ENCODE measurements at places on chromosomes 6 and 20.

GRCh38 chr20:22414305-22414742, 170.0 kb downstream of the FOXA2 start:
- peak; percentile 1 for DNase-seq

DNA sequence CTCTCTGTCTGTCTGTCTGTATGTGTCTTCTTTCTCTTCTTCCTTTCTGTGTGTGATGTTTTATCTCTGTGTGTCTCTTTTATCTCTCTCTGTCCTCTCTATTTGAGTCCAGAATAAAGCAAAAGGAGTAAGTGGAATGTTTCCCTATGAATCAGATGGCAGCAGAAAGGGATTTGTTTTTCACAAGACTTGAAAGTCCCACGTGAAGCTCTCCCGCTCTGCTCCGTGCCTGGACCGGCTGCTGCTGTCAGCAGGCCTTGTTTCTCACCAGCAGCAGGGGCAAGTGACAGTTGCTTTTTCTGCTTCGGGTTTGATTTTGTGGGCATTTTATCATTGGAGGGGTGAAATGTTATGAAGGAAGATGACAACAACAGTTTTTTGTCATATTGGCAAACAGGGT, 212.7 kb downstream of the PACRG start:
- peak; percentile 10 for DNase-seq

DNA sequence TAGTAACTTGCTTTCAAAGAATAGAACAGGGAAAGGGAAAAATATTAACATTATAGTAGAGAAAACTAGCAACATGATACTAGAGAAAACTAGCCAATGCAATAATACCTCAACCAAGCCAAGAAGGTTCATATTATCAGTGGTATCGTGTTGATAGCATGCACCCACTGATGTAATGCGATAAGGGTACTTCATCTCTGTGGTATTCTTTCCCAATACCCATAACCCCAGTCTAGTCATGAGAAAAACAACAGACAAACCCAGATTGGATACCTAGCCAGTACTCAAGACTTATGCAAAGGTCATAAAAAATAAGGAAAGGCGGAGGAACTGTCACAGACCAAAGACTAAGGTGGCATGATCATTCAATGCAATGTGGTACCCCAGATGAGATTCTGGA, 21.0 kb downstream of the BLOC1S5 start:
- no peak for DNase-seq

DNA sequence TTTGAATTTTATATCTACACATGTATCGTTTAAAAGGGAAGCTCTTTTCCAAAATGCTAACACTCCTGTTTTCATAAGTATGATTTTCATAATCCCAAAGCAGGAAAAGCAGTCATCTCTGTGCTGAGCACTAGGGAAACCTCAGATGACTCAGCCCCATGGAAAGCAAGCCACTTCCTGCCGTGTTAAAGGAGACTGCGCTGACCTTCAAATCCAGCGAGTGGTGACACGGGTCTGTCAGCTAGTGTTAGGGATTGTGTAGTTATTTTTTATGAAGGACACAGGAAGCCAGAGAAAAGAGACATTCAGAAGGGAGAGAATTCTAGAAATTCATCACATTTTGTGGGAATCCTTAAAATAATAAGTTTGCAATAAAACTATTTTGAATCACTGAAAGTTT, 57.0 kb upstream of the CD93 start:
- DNase-seq = peak; percentile 62

- peak; percentile 16 for DNase-seq
Measured at GRCh38 chr20:6718662-6719368, 48.7 kb upstream of the BMP2 start.

GRCh38 chr6:165766457-165766856, 103.4 kb upstream of the PDE10A start:
- peak; percentile 30 for DNase-seq

DNA sequence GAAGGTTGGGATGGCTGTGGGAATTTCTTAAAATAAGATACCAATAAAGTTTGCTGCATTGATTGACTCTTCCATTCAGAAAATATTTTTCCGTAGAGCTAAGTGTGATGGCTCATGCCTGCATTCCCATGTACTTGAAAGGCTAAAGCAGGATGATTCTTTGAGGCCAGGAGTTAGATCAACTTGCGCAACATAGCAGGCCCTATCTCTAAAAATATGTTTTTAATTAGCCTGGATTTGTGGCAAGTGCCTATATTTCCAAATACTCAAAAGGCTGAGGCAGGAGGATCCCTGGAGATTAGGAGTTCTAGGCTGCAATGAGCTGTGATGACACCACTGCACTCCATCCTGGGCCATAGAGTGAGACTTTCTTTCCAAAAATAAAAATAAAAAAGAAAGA, 431.2 kb upstream of the PTCHD4 start:
- no peak for DNase-seq

GRCh38 chr20:10636326-10636818, 37.4 kb downstream of the JAG1 start:
- peak; percentile 85 for DNase-seq

GRCh38 chr6:17556014-17556413, 44.1 kb upstream of the FAM8A1 start:
- no peak for DNase-seq

DNA sequence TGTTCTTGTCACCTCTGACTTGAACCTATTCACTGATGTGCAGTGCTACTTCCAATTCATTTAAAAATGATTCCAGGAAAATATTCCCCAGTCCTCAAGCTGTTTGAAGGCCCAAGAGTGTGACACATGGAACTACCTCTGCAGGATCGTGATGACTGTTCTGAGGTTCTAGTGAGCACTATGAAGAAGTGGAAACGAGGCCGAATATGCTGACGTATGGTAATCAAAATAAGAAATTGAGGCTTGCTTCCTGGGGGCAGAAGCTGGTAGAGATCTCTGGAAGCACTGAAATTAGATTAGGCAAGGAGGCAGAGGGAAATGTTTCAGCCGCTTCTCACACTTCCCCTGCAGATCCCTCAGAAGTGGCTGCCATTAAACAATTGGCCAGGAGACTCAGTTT, 15.7 kb downstream of the TMEM242 start:
- no peak for DNase-seq

DNA sequence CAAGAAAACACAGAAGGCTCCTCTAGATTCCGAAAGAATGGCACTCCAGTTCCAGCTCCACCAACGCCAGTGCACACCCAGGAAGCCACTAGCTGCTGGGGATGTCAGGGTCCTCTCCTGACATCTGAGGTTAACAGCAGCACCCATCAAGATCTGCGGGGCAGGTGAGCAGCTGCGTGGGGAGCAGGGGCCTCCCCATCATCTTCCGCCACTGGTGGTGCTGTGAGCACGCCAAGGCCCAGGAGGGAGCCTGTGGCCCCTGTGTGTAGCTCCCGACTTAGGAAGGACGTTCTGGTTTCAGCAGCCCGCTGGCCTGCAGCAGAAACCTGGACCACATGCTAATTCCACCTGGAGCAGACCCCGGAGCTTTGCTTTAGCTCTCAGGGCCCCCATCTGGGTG, 386.2 kb downstream of the TAF4 start:
- no peak for DNase-seq

GRCh38 chr6:74936886-74937285, 269.0 kb downstream of the COL12A1 start:
- no peak for DNase-seq

GRCh38 chr6:5072440-5072839, 12.7 kb upstream of the PPP1R3G start:
- DNase-seq = no peak

- DNase-seq = no peak
Measured at GRCh38 chr6:89073014-89073620, 7.4 kb upstream of the PNRC1 start.

GRCh38 chr6:33672808-33673207, 38.7 kb downstream of the UQCC2 start:
- DNase-seq = peak; percentile 97

DNA sequence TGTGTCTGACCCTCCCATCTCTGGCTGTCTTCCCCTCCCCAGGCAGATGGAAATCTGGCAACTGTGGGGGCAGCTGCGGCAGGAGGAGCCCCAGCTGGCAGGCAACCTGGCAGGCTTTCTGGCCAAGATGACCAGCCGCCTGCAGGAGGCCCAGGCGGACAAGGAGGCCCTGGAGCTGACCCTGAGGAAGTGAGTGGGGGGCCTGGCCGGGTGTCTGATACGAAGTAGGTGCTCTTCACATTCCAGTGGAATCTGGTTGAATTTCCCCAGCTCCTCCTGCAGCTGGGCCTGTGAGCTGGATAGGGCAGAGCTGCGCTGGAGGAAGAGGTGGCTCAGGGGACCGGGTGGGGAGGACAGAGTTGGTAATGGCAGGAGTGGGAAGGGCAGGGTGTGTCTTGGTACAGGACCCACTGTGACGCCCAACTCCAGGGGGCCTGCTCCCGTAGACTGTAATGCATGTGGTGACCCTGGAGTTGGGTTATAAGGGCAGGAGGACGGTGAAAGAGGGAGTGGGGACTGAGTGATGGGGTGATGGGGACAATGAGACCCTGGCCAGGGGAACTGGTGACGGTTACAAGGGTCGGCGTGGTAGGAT, 19.7 kb downstream of the RAB44 start:
- DNase-seq = no peak

GRCh38 chr20:922781-923180, 6.6 kb upstream of the ANGPT4 start:
- no peak for DNase-seq

DNA sequence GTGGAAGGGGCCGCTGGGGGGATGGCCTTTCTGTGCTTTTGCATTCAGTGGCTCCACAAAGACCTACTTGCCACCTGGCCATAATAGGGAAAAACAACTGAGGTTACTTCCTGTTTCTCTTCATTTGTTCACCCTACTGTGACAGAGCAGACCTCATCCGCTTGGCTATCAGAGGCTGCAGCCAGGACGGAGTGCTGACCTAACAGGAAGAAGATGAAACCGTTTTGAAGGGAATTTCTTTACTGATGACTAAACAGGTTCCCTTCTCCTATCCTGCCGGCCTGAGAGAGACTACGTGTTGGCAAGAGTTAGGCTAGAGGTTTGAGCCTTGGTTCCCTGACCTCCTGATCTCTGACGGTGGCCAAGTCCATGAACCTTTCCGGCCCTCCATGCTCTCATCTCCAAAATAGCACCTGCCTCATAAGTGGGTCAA, 21.3 kb downstream of the PRR18 start:
- DNase-seq = no peak

DNA sequence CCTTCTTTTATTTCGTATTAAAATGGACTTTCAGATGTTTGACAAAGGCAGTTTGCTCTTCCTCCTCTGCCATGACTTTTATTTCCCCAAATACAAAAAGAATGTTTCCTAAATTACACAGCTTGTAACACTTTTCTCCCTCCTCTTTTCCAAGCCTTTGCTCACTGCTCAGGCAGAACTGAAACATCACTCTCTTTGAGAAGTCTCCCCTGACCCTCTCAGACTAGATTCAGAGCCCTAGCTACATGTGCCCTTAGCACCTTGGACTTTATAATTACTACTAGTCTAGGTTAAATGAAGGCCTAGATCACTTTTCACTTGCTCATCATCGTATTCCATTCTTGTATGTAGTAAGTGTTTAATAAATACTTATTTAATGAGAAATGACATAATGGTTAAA, 8.5 kb upstream of the KIF6 start:
- DNase-seq = no peak

DNA sequence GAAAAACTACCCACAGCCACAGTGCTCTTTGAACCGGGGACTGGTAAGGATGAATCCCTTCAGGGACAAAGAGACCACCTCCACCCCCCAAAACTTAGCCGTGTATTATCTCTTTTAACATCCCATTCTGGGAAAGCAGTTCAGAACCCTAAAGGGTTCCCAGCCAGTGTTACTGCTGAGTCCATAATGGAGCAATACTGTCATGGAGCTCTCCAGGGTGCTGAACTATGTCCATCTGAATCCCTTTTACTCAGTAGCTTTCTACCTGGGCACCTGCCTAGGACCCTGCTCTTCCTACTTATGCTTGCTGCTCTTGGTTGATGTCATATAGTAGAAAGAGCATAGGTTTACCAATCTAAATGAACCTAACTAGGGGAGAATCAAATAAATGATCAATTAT, 22.3 kb upstream of the SAYSD1 start:
- peak; percentile 69 for DNase-seq

GRCh38 chr20:57460781-57461465, 64.0 kb downstream of the CTCFL start:
- no peak for DNase-seq

GRCh38 chr6:130222775-130223174, at the start of gene SAMD3:
SAMD3 (minus strand) TSS chr6:130222951; CDS start chr6:130215273, 7,678 bp downstream.
- DNase-seq = no peak

- no peak for DNase-seq
Measured at GRCh38 chr6:1285556-1285955, 26.3 kb upstream of the FOXQ1 start.

DNA sequence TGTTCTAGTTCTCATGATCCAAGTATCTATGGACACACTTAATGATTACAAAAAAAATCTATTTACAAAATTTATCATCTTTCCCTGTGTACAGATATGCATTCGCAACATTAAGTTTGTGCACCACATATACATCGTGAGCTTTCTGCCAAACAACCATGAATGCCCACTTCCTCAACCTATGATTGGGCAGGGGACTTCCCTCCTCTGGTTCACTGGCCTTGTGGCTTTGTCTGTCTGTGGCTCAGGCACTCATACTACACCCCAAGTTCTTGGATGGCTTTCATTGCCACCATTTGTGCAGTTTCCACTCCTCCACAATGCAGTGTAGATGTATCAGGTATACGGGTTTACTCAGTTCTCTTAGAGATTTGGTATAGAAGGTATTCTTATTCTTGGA, 74.9 kb downstream of the HS3ST5 start:
- no peak for DNase-seq

DNA sequence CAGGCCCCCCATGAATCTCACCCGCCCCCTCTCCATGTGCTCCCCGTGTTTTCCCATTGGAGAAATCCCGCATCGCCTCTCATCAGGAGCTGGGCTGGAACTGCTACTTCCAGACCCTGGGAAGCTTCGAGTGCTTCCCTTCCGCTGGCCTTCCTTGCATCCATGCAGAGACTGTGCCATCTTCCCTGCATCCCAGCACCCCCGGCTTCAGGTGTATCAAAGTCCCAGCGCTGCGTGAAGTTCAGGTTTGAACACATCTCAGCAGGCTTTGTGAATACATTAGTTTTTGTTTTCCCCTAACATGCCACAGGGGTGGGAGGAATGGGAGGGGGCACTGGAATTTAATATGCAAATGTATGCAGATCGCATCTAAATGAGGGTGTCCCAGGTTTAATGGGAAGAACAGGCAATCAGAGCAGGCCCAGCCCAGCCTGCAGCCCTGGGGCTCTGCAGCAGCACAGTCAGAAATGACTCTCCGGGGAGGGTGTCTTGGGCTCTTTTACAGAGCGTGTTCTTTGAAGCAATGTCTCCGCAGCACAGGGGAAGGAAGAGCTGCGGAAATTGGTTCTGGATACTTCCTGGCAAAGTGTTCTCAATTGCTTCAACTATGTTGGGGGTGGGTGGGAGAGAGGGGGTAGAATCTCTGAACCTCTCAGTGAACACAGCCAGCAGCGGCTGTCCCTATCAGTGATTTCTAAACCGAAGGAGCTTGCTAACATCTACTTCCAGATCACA, 8.3 kb upstream of the MMP9 start:
- no peak for DNase-seq
